ENCODE measurements at places on chromosomes 5 and 9.

- DNase-seq = no peak
- no peaks in the 10 kb centered on the region for H3K4me1 ChIP-seq
- no peak overlapping the region for H3K27ac ChIP-seq
- H3K36me3 ChIP-seq = no peaks in the 10 kb centered on the region
- no peak overlapping the region for H3K4me3 ChIP-seq
Observed at GRCh38 chr5:161925960-161926359, 78.0 kb downstream of the GABRA1 start.

- H3K27ac ChIP-seq = no peak overlapping the region
- no peak overlapping the region for H3K4me3 ChIP-seq
- DNase-seq = no peak
- no peaks in the 10 kb centered on the region for H3K36me3 ChIP-seq
- no peaks in the 10 kb centered on the region for H3K4me1 ChIP-seq
Observed at GRCh38 chr5:6783787-6784186, 70.6 kb downstream of the TENT4A start.

DNA sequence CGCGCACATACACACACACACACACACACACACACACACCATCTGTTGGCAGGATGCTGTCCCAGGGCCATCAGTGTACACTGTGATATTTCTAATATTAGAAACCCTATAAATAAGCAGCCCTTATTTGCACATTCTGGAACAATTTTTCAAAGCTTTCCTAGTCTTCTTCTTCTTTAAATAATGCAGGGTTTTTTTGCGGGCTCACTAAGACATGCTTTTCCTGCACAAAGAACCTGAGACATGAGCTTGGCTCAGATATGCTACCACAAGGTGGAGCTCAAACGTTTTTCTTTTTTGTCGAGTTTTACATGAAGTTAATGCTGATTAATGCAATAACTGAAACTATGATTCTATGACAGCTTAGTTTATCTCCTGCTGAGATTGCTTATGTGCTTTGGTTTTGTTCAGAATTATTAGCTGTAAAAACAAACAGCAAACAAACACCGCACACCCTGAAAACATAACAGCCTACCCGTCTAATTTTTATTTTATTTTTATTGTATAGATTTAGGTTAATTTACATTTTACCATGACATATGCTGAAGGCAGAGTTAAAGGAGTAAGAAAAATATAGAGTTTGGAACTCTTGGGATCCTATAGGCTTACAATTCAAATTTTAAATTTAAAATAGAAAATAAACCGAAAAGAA is 95.8 kb downstream of the ALDH1A1 start:
- peaks cover 4% of the 10 kb centered on the region for H3K4me1 ChIP-seq
- H3K36me3 ChIP-seq = no peaks in the 10 kb centered on the region
- no peak overlapping the region for H3K4me3 ChIP-seq
- H3K27me3 ChIP-seq = no peaks in the 10 kb centered on the region
- no peak overlapping the region for H3K27ac ChIP-seq
- peak; percentile 74 for DNase-seq

DNA sequence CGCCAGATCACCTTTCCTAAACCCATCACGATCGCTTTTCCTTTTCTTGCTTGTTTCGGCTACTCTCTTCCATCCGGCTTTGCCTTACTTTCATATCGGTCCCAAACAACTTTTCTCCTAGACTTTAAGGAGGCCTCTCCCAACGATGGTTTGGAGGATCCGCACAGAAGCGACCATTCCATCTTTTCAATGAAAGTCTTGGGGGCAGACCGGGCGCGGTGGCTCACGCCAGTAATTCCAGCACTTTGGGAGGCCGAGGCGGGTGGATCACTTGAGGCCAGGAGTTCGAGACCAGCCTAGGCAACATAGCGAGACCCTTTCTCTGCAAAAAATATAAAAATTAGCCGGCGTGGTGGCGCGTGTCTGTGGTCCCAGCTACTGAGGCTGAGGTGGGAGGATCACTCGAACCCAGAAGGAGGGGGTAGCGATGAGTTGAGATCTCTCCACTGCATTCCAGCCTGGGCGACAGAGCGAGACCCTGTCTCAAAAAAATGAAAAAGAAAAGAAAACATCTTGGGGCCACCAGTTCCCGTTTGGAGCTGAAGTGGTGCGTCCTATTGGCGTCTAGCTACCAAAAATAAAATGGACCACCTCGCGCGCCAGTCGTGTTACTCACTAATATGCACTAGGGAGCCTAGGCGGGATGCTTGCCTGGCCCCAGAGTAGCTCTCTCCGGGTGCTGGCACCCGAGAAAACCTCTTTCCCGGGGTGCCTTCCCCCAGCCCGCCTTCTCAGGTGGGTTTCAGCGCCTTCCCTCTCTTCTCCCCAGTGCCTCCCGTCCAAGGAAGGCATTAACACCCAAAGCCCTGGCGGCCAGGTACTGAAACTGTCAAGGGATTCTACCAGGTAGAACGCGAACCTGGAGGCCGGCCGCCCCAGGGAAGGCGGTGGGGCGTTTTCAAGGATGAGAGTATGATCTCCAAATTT is 800 bp upstream of the AP3B1 start:
- H3K27me3 ChIP-seq = peaks cover 5% of the 10 kb centered on the region
- peak overlapping the region; percentile 92 for H3K4me3 ChIP-seq
- peak overlapping the region; percentile 78 for H3K27ac ChIP-seq
- H3K4me1 ChIP-seq = peaks cover 7% of the 10 kb centered on the region
- no peaks in the 10 kb centered on the region for H3K36me3 ChIP-seq

- no peaks in the 10 kb centered on the region for H3K4me1 ChIP-seq
- no peak overlapping the region for H3K4me3 ChIP-seq
- DNase-seq = no peak
- no peaks in the 10 kb centered on the region for H3K36me3 ChIP-seq
Observed at GRCh38 chr9:18385696-18386490, 88.1 kb upstream of the ADAMTSL1 start.

- peaks cover 10% of the 10 kb centered on the region for H3K36me3 ChIP-seq
- no peak overlapping the region for H3K27ac ChIP-seq
- no peaks in the 10 kb centered on the region for H3K4me1 ChIP-seq
- no peak for DNase-seq
Observed at GRCh38 chr5:31504529-31504928, 27.4 kb downstream of the DROSHA start.

- no peaks in the 10 kb centered on the region for H3K27me3 ChIP-seq
- no peak overlapping the region for H3K4me3 ChIP-seq
- no peaks in the 10 kb centered on the region for H3K36me3 ChIP-seq
- peak; percentile 77 for DNase-seq
Observed at GRCh38 chr5:151315998-151316597, 12.5 kb upstream of the SLC36A3 start.

- peaks cover 11% of the 10 kb centered on the region for H3K4me1 ChIP-seq
- peak overlapping the region; percentile 47 for H3K4me3 ChIP-seq
- H3K27me3 ChIP-seq = no peaks in the 10 kb centered on the region
- peak overlapping the region; percentile 43 for H3K27ac ChIP-seq
- peak; percentile 67 for DNase-seq
Observed at GRCh38 chr5:137734962-137735554, 831 bp downstream of the KLHL3 start.

DNA sequence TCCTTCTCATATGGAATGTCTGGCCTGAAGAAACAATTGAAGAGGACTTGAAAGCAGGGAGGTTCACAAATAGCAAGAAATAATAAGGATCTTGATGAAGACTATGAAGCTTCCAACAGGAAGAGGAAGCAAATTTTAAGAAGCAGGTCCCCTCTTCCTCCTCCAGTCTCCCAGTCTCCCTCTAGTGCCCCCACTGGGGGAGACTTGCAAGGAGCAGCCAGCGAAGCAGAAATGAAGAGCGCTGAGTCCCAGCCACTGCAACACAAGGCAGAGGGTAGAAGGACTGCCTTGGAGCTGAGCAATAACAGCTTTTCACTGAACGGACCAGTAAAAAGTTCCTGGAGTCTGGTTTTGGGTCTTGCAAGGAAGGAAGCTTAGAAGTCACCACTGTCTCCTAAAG is 32.6 kb upstream of the ACO1 start:
- no peak overlapping the region for H3K4me3 ChIP-seq
- H3K36me3 ChIP-seq = no peaks in the 10 kb centered on the region
- no peaks in the 10 kb centered on the region for H3K27me3 ChIP-seq

DNA sequence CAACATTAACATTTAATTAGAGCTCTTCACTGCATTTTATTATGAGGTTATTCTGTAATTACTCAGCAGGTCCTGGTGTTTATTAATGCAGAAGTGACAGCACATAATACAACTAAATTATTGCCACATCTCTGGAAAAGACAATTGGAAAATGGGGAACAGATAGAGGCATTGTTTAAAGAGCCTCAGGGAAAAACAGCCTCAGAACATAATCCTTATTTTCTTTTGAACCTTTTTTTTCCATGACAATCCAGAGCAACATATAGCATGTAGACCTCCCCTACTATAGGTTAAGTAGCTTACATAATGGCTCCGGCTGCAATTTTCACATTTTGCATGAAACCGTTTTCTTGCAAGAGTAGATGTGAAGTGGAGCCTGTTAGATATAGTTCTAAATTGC is 87.2 kb downstream of the RMI1 start:
- H3K4me3 ChIP-seq = no peak overlapping the region
- no peak for DNase-seq
- H3K27me3 ChIP-seq = no peaks in the 10 kb centered on the region
- H3K36me3 ChIP-seq = no peaks in the 10 kb centered on the region
- H3K27ac ChIP-seq = no peak overlapping the region
- no peaks in the 10 kb centered on the region for H3K4me1 ChIP-seq

DNA sequence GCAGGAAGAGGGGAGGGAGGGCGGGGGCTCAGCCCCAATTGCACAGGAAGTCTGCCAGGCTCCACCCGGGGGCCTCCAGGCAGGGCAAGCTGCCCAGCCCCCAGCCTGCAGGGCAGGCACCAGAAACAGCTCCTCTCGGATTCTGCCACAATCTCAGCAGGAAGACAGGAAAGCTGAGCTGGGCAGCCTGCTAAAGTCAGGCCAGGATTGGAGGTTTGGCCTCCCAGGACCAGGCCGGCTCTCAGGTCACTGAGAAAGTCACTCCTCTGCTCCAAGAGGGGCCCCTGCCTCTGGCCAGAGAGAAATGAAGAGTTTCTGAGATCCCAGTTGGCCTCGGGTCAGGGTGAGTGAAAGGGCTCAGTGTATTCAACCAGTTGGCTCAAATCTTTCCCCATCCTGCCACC is 54.6 kb upstream of the STXBP1 start:
- H3K4me1 ChIP-seq = peaks cover 23% of the 10 kb centered on the region
- H3K27me3 ChIP-seq = no peaks in the 10 kb centered on the region
- no peak overlapping the region for H3K4me3 ChIP-seq
- H3K36me3 ChIP-seq = no peaks in the 10 kb centered on the region
- peak; percentile 31 for DNase-seq

GRCh38 chr5:139814704-139815280 is 19.2 kb downstream of the PSD2 start:
- no peak for DNase-seq
- H3K4me1 ChIP-seq = no peaks in the 10 kb centered on the region
- no peak overlapping the region for H3K27ac ChIP-seq

- no peaks in the 10 kb centered on the region for H3K36me3 ChIP-seq
- H3K4me1 ChIP-seq = no peaks in the 10 kb centered on the region
- no peaks in the 10 kb centered on the region for H3K27me3 ChIP-seq
- H3K27ac ChIP-seq = no peak overlapping the region
- no peak for DNase-seq
- H3K4me3 ChIP-seq = no peak overlapping the region
Observed at GRCh38 chr9:25224996-25225395, 453.2 kb downstream of the TUSC1 start.

GRCh38 chr5:53249529-53250200 is 140.1 kb upstream of the MOCS2 start:
- H3K4me3 ChIP-seq = no peak overlapping the region
- no peak for DNase-seq
- H3K4me1 ChIP-seq = no peaks in the 10 kb centered on the region
- no peaks in the 10 kb centered on the region for H3K27me3 ChIP-seq
- no peaks in the 10 kb centered on the region for H3K36me3 ChIP-seq
- no peak overlapping the region for H3K27ac ChIP-seq

- H3K27ac ChIP-seq = no peak overlapping the region
- no peaks in the 10 kb centered on the region for H3K4me1 ChIP-seq
- no peaks in the 10 kb centered on the region for H3K27me3 ChIP-seq
- DNase-seq = no peak
- no peak overlapping the region for H3K4me3 ChIP-seq
Observed at GRCh38 chr9:75639971-75640610, 250.4 kb upstream of the PCSK5 start.

DNA sequence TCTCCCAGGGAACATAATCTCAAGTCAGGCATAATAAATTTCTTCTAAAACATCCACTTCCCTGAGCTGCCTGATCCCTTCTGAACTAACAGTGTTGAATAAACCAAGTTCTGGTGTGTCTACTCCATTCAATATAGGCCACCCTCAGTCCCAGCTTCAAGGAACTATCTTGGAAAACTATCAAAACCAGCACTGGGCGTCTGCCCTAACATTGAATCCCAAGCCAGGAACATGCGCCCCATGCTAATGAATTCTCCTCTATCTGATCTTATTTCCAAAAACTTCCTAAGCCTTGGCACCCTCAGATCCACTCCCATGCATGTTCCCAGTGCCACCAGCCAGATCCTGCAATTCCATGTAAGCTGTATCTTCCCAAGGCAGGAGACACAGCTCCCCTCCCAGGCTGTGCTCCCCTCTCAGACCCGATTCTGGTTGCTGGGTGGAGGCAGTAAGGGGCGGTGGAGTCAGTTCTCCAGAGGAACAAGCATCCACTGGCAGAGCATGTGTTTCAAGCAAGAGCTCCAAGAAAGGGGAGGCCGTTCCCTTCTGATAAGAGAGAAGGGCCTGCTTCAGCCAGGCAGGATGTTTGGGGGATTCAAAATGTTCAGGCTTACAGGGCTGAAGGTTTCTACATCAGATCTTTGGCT is 13.1 kb upstream of the FOXI1 start:
- no peak for DNase-seq
- no peak overlapping the region for H3K27ac ChIP-seq
- H3K4me3 ChIP-seq = no peak overlapping the region
- H3K4me1 ChIP-seq = no peaks in the 10 kb centered on the region
- no peaks in the 10 kb centered on the region for H3K36me3 ChIP-seq

DNA sequence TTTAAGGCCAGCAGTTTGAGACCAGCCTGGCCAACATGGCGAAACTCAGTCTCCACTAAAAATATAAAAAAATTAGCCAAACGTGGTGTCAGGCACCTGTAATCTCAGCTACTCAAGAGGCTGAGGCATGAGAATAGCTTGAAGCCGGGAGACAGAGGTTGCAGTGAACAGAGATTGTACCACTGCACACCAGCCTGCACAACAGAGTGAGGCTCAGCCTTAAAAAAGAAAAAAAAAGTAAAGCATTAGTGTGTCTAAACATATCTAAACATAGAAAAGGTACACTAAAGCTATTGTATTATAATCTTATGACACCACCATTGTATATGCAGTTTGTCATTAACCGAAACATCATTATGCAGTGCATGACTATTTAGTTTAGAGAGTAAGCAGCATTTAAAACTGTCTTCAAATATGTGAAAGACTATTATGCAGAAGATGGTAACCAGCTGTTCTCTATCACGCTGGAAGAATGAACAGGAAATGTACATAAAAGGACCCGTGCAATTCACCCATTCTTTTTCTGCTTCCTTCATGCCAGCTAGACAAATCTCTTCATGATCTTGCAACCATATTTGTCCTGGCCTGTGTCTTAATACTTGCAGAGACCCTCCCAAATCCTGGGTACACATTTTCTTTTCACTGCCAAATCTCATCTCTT is 58.6 kb downstream of the ITGA1 start:
- no peaks in the 10 kb centered on the region for H3K36me3 ChIP-seq
- no peaks in the 10 kb centered on the region for H3K27me3 ChIP-seq
- DNase-seq = no peak

All from small intestine (tissue), 16 donors.